K562 (cell line): ENCODE measurements at places on chromosomes 11 and 22. TPM values are rescaled to one million over a fixed set of nuclear protein-coding genes. Genes with fewer than 3 reads are reported as not detected.

Gene NAV2
- total RNA-seq: 0.25 and 0.35 TPM in 2 replicates

Gene NLRP14
- 0.65 and 0.73 TPM in 2 replicates for total RNA-seq

DNA sequence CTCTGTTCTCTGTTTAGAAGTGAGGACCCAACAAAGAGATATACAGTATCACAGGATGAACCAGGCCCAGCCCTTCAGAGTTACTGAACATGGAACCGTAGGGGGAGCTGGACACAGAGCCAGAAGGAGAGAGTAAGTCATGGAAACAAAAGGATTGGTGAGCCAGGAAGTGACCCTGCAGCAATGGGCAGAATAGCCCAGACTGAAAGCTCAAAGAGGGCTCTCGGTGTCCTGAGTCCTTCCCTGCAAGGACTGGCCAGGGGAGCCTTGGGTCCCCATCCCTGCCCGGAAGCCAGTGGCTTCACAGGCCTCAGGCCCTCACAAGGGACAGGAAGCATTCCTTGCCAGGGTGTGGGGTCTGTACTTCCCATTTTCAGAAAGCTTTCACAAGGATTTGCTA lies 150.6 kb downstream of the SPATA19 start:
- DNase-seq: no peak

DNA sequence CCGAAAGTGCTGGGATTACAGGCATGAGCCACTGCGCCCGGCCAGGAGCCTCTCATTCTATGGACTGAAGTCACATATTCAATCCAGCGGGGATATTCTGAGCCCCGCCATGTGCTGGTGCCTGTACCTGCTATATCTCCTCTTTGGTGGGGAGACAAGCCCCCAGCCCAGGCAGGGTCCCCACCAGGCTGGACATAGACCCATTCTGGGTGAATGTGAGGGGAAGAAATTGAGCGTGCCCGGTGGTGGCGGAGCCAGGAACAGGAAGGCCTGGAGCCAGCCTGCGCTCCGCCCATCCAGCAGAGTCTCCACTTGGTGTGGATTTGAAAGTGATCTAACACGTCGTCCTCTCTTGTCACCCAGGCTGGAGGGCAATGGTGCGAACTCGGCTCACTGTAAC lies 38.0 kb upstream of the CSNK1E start:
- no peak for DNase-seq

- peak; percentile 42 for DNase-seq
Observed at GRCh38 chr22:50206599-50206998, 5.8 kb downstream of the SELENOO start.

GRCh38 chr11:70456921-70457532 lies 58.7 kb downstream of the CTTN start:
- DNase-seq: peak; percentile 39

DNA sequence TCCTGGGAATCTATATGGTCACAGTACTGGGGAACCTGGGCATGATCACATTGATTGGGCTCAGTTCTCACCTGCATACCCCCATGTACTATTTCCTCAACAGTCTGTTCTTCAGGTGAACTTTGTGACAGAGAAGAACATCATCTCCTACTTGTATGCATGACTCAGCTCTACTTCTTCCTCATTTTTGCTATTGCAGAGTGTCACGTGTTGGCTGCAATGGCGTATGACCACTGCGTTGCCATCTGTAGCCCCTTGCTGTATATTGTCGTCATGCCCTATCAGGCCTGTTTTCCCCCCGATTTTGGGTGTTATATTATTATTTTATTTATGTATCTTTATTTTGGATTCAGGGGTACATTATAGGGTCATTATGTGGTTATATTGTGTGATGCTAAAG lies 2.4 kb upstream of the OR8G1 start:
- DNase-seq: no peak
